ENCODE measurements at places on chromosomes 4 and X.

- DNase-seq, result no peak
Observed at GRCh38 chr4:44674471-44674870, 3.7 kb upstream of the GUF1 start.

DNA sequence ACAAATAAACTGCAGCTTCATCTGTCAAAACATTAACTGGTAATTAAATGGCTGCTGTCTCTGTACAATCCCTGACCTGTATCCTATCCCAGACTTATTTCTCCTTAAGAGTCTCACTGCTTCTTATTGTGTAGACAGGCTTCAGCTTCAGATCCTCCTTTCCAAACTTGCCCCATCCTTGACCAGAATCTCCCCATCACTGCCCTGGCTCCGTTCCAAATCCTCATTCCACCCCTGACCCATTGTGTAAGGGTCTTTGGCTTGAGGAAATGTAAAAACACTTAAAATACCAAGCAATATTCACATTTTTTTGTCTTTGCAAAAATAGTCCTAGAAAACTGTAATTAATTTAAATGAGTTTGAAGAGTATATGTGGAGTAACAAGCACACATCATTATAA is 152.6 kb upstream of the VEGFC start:
- DNase-seq, result no peak

DNA sequence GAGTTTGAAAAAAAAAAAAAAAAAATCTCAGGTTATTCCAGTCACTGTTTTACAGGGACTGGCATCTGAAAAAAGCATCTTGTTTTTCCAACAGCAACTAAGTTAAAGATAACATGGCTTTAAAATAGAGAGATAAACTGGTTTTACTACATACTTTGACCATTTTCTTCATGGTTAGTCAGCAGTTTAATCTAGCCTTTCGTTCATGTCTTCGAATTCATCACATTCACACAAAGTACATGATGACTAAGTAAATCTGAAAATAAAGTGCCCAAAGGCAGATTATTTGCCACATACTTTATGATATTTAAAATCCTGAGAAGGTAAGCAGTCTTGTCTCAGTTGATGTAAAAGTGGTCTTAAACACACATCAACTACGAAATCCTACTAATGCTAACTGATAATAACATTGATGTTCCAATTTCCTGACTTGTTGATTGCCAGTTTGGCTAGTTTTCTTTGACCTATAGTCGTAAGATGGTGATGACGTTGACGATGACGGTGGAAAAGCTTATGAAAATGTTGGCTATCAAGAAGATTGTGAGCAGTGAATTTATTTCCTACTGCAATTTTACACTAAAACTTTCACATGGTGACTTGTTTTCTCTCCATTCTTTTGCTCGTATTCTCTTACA is 540.5 kb upstream of the BOD1L1 start:
- DNase-seq, result no peak

- DNase-seq, result no peak
Observed at GRCh38 chr4:1298461-1298860, 8.8 kb downstream of the MAEA start.

GRCh38 chr4:102008711-102009110 is 218.2 kb downstream of the BANK1 start:
- no peak for DNase-seq

DNA sequence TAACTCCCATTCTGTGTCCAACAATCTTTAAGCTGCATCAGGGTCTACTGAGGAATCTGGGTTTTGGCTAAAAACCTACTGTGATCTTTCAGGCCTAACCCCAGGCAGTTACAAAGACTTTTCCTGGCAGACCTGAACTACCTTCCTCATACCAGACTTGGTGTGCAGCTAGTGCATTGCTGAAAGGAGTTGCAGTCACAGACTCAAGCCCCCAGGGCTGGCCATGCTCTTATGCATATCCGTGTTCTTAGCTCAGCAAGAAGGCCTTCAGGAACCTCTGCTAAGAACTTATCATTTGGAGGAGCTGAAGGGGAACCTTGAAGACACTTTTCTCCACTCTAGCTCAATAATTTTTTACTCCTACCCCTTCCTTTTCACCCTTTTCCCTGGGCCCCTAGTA is 147.5 kb downstream of the INPP4B start:
- DNase-seq, result no peak

DNA sequence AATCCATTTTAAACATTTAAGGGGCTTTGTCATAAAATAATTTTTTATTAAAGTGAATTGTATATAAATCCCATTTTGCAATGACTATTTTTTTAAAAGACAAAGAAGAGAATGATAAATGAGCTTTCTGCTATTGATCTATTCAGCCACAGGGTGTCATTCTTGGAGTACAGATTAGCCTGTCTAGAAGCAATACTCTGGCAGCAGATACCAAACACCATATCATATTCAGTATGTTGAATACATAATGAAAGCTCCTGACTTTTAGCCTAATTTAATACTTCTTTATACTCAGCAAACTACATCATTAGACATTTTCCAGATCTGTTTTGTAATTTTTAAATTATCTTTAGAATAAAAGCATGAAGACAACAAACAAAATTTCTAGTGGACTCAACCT is 496.3 kb downstream of the PDGFC start:
- DNase-seq, result no peak

- DNase-seq, result no peak
Observed at GRCh38 chr4:161010227-161010626, 1153.6 kb downstream of the FSTL5 start.

All from vagina (tissue), 2 donors.